ENCODE measurements at places on chromosomes 3 and 15. TPM values are rescaled to one million over a fixed set of nuclear protein-coding genes. Genes with fewer than 3 reads are reported as not detected.

GRCh38 chr3:61360297-61360965 lies 109.2 kb upstream of the FHIT start:
- DNase-seq: no peak

Gene LRRN1
- 50.0 TPM for polyA plus RNA-seq

DNA sequence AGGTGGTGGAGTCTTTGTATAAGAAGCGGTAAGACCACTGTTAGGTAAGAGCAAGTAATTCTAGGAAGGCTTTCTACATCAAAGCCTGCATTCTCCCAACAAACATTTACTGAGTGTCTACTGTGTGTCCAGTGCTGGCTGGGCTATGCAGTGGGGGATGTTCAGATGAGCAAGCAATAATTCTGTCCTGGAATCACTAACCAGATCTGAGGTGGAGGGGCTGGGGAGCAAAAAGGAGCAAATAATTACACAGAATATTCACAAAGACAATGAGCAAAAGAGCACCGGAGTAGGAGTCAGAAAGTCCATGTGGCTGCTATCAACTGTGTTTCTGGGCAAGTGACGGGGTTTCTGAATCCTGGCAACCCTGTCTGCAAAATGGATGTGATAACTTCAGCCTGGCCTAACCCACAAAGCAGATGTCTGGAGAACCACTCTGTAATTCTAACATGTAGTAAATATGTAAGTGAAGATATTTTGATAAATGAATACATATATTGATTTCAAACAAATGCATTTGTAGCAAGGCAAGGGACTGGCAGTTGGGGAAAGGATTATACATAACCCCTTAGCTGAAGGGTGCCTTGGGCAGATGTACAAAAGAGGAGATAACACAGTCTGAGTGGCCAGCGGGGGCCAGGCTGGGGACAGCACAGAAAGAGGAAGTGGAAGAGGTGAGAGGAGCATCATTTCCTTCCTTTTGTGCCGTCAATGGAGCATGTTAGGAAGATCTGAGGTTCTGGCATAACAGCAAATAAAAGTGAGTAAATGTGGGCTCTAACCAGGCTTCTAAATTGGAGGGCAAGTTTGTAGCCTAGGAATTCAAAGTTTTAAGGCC lies 28.8 kb downstream of the CYP8B1 start:
- no peak for DNase-seq

- no peak for DNase-seq
These were observed 70.7 kb downstream of the BLM start for GRCh38 chr15:90787881-90788280.

GRCh38 chr15:53530761-53531160 lies 228.7 kb downstream of the WDR72 start:
- no peak for DNase-seq

Gene MRPL46
- polyA plus RNA-seq: 21.6 TPM

Gene FBXL2
- polyA plus RNA-seq: 18.1 TPM

DNA sequence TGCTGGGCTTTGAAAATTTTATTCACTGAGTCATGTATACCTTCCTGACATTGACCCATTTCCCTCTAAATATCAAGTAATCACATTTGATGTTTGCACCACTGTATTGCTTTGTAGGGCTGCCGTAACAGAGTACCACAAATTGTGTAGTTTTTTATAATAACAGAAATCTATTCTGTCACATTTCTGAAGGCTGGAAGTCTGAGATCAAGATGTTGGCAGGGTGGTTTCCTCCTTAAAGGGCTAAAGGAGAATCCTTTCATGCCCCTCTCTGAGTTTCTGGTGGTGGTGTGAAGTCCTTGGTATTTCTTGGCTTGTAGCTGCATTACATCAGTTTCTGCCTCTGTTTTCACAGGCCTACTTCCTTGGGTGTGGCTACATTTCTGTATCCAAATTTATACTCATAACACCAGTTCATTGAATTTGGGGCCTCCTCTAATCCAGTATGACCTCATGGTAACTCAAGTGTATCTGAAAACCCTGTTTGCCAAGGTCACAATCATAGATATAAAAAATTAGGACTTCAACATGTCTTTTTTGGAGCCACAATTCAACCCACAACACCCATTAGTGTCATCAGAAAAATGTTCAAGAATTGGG lies 29.1 kb upstream of the ST6GAL1 start:
- DNase-seq: no peak

Gene MYZAP
- 2.3 TPM for polyA plus RNA-seq

DNA sequence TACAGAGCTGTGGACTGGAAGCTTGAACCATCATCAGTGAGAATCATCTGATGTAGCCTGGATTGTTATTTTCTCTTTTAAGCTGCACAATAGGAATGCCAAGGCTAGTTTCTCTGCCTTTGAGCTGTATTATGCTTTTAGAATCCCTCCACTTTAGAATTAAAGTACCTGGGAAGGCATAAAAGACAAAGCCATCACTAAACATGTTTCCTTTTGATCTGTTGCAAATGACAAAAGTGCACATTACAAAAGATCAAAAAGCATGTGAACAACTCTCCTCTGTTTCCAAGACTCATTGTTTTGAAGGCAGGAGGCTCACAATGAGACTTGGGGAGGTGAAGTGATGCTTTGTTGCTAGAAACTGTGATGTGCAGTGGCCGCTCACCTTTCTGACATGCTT lies 51.8 kb downstream of the LARS2 start:
- DNase-seq: no peak

DNA sequence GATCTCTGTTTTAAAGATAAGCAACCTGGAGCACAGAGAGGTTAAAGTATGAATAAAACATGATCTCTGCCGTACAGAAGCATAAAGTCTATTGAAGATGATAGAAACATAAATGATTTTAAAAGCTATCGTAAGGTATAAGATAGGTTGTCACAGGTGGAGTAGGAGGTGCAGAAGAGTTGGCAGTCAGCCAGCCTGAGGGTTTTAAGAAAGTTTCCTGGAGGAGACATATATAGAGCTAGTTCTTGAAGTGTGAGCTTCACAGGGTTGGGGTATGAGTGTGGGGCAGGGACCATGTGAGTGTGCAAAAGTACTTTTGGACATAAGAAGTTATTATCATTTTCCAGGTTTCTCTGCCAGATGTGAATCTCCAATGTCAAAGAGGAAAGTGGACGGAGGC lies 3.9 kb upstream of the FGF12 start:
- no peak for DNase-seq

DNA sequence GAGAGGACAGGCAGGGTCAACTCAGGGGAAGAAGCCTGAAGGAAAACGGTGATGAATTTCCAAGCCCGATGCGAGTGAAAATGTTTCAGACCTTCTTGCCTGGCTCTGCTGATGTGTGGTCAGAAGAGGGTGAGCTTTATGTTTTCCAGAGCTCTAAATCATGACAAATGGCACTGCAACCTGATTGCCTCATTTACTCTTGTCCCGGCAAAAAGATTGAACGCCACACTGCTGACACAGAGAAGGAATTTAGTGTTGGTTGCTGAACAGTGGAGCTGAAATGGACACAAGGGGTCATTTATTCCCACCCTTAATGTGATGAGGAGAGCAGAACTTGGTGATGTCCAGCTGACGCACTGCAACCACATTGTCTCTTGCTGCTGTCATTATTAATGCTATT lies 36.1 kb upstream of the GABRG3 start:
- no peak for DNase-seq

Gene SCAMP5
- polyA plus RNA-seq: 2.9 TPM

Gene TRPM1
- polyA plus RNA-seq: 1.1 TPM

DNA sequence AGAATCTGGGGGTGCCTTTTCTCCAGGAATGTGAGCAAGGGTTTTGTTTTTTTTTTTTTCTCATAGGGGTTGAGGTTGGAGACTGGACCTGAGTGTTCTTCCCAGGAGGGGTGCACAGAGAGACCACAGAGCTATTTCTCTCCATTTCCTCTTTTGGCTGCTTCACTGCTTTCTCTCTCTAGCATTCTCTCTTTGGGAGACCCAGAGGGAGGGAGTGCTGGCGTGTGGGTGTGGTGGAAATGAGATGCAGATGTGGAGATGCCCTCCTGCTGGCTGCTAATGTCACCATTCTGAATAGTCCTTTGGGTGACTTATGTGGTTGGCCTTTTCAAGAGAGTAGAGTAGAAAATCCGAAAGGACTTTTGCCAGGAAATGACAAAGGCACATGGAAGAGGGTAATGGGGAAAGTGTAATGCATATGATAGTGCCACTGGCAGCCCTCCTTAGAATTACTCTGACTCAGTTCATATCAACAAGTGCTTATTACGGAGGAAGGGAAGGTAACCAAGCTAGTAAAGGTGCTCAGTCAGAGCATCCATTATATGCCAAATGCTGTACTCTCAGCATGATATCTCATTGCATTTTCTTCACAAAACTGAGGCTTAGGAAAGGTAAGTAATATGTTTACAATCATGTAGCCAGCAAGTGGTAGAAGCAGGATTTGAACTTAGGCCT lies 1.9 kb downstream of the SYN2 start:
- no peak for DNase-seq

Gene C3orf62
- polyA plus RNA-seq: 6.8 TPM

Gene GOLGA8M
- 2.6 TPM for polyA plus RNA-seq

DNA sequence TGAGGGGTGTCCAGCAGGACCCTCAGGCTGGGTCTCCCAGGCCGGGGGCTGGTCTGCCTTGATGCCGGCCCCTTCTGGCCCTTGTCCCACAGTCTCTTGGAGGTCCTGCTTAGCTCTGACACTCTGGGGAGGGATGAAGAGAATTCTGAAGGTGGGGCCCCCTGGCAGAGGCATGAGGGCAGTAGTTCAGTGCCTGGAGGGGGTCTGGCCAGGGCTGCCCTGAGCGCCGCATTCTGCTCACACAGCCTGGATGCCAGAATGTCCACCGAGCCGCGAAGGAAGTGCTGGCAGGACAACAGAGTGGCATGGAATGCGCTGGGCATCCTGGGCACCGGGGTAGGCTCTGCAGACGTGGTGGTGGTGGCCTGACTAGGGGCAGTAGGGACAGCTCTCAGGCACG lies 55.5 kb downstream of the SMAD6 start:
- DNase-seq: no peak

Gene SAMMSON
- polyA plus RNA-seq: 0.26 TPM

DNA sequence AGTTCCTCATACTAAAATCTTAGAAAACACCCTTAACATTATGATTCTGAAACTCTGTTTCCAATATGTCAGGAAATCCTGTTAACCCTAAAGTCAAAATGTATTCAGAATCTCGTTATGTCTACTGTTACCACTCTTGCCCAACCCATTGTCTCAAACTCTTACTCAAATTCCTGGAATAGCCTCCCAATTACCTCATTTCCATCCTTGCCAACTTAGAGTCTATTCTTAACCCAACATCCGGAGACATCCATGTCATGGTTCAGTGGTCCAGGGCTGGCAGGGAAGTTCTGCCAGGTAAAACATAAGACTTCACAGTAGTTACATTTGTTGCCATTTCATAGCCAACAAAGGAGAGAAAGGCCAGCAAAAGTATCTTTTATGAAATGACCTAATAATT lies 593.9 kb downstream of the PYDC2 start:
- no peak for DNase-seq

Gene RBP2
- polyA plus RNA-seq: 23.5 TPM

DNA sequence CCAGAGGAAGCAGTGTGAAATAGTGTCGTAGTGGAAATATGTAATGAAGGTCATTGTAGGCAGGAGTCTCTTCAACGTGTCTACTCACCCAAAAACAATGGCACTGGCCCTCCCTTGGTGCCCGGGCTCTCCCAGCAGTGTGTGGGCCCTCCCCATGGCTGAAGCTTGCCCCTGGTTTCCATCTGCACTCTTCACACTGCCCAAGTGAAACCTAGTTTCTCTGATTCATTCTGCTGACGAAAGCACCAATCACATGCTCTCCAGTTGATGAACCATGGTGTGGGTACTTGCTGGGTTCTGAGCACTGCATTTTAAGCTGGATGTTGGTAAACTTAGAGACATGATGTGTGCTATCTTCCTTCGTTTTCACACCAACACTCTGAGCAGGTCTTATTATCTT lies 61.0 kb upstream of the AGBL1 start:
- no peak for DNase-seq

- no peak for DNase-seq
These were observed 5.2 kb upstream of the OCA2 start for GRCh38 chr15:28104326-28104725.

Gene EIF4E3
- 9.5 TPM for polyA plus RNA-seq

DNA sequence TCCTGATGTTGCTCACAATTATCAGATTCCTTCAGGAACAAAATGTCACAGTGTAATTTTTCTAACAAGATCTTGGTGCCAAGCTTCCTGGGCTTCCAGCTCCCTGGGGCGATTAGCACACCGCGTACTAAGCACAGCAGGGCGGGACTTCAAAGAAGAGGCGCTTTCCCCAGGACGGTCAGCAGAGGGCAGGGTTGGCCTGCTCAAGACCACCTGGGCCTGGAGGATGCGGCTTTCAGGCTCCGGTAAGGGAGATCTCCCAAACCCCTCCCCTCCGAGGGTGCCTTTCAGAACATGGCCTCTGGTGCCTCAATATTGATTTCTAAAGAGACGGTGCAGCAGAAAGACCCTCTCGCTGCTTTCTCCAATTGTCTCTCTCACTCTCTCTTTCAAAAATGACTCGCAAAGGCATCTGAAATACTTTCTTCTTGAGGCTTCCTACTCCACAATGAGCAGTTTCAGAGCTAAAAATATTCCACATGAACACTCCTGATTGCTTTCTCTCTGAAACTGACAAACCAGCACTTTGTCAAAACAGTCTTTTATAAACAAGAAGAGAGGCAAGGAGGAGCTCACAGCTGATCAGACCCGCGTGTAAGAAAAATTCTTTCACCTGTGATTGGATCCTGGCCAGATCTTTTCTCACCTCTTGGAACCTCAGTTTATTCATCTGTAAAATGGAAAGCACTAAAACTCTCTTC lies 154.0 kb downstream of the ADAMTS9 start:
- DNase-seq: peak; percentile 90

Gene CFAP20DC
- 1.1 TPM for polyA plus RNA-seq

Gene TPRG1
- 2.9 TPM for polyA plus RNA-seq

GRCh38 chr3:22960105-22960984 lies 242.8 kb upstream of the UBE2E2 start:
- peak; percentile 78 for DNase-seq

- no peak for DNase-seq
These were observed 112.0 kb downstream of the WNT7A start for GRCh38 chr3:13767896-13768295.

Gene PP2D1
- 0.65 TPM for polyA plus RNA-seq

Gene GOLGA8A
- polyA plus RNA-seq: 73.9 TPM

GRCh38 chr3:21405671-21406667 lies 345.0 kb downstream of the ZNF385D start:
- no peak for DNase-seq

DNA sequence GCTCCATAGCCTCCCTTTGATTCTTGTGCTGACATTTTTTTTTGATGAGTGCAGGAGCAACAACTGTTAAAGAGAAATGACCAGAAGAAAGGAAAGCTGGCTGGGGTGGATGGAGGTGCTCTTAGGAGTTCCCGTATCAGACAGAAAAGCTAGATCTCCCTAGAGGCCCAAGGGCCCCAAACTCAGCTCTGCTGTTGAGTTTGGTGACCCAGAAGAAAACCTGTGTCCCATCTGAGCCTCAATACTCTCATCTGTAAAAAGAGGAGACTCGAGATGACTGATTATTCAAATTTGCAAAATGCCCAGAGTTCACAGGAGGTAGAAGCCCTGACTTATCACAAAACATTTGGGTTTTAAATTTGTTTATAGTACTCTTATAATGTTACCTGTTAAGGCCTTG lies 142.4 kb downstream of the TIGIT start:
- DNase-seq: no peak

- no peak for DNase-seq
These were observed 639 bp downstream of the FOXP1 start for GRCh38 chr3:71582612-71583565.
